Upper lobe of right lung (tissue), 1 donor: ENCODE measurements at places on chromosomes 4 and X.

GRCh38 chrX:39283239-39283638, 482.0 kb downstream of the MID1IP1 start:
- DNase-seq: no peak

DNA sequence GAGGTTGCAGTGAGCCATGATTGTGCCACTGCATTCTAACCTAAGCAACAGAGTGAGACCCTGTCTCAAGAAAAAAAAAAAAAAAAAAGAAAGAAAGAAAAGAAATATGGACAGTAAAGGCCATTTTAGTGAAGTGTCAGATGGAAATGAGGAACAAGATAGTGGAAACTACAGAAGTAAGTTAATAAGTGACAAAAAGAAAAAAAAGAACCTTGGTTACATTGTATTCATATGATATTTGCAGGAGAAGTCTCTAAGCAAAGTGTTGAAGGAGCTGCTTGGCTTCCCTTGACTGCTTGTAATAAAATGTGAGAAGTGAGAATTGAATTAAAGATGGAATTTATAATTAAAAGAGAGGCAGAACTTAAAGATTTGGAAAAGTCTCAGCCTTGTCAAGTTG, 73.2 kb downstream of the HOPX start:
- DNase-seq: no peak

GRCh38 chr4:63620271-63620670, 789.0 kb downstream of the TECRL start:
- DNase-seq: no peak

DNA sequence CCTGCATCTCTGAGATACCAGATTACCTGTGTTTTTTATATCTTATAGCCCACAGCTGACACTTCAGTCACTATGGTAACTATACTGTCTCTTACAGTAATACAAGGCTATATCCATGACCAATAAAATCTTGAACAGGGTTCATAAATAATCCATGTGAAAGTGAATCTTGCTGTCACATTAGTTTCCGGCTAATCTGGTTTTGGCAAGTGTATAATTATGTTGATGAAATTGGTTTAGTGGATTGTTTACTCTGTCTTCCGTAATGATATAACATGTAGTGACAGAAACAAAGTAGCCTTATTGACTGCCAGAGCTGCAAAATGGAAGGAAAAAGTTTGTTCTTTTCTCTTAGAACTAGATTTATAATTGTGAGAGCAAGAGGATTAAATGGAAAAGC, 686.6 kb upstream of the PABPC4L start:
- no peak for DNase-seq

DNA sequence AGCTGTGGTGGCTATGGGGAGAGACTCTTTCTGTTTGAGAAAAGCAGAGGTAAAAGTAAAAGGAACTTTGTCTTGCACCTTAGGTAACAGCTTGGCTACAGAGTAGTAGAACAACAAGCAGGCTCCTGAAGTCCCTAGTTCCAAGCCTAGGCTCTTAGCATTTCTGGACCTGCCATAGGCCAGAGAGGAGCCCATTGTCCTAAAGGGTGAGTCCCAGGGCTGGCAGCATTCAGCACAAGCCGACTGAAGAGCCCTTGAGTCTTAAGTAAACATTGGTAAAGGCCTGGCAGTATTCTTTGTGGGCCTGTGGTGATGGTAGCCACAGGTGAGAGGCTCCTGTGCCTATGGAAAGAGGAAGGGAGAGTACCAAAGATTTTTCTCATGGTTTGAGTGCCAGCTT, 38.2 kb downstream of the CSN3 start:
- no peak for DNase-seq

DNA sequence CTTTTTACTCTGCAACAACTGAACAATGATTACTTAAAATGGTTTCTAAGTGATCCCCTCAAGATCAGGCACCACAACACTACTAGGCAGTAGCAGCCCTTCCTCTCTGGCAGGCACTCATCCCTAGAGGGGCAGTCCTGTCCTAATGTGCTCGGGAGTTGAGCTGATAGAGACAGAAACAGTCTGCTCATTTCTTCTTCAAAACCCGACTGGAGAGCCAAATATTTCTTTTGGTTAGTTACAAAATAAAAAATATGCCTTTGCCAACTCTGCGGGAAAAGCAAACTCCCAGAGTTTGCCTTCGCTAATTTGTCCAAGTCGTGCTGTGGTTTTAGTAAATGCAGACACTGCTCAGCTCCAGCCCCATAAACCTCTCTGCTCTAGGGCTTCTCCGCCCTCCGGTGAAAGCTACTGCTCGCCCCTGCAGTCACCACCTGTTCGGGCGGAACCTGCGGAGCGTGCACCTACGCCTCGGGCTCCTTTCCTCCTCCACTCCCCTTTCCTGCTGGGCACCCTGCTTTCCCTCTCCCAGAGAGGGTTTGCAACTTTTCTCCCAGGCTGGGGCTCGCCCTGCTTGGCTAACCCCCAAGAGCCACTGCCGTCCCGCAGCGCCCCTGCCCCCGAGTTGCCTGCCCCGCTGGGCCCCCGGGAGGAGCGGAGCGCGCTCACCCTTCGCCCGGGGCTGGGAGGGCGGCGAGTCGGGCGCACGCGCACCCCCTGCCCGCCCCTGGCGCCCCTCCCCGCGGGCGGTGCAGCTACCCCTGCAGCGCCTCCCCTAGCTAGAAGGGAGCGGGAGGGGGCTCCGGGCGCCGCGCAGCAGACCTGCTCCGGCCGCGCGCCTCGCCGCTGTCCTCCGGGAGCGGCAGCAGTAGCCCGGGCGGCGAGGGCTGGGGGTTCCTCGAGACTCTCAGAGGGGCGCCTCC, at the start of gene NPNT:
NPNT (plus strand) TSS at position 812 of the 923 bp plus-strand sequence. CDS start 182 bp downstream, outside the sequence.
- peak; percentile 87 for DNase-seq

- DNase-seq: no peak
Observed at GRCh38 chrX:151970027-151970426, 4.4 kb downstream of the GABRE start.

DNA sequence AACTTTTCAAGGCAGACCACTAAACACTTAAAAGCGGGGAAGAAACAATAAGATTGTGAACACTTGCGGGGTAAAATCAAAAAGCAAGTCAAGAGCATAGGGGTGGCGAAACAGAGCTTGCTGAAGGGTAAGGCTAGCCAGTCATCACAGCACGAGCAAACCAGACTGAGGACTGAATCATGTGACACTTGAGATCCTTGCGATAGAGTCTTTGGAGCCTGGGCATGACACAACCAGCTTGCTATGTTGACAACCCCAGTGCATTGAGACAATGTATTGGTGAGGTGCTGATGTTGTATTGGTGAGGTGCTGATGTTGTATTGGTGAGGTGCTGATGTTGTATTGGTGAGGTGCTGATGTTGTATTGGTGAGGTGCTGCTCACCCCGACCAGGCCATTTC, 72.3 kb downstream of the SLIT2 start:
- DNase-seq: no peak

DNA sequence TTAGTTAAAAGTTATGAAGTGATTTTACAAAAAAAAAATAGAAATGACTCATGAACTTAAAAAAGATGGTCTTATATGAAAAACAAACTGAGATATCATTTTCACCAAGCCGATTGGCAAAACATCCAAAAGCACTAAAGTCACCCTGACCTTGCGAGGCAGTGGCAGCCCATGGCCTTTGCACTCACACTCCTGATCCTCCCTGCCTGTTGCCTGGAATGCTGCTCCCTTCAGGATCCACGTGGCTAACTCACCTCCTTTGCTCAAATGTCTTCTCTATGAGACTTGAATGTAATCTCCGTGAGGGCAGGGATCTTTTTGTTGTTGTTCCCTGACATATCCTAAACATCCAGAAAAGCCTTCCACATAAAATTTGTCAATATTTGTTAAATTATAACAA, 106.4 kb downstream of the RAPGEF2 start:
- DNase-seq: no peak

DNA sequence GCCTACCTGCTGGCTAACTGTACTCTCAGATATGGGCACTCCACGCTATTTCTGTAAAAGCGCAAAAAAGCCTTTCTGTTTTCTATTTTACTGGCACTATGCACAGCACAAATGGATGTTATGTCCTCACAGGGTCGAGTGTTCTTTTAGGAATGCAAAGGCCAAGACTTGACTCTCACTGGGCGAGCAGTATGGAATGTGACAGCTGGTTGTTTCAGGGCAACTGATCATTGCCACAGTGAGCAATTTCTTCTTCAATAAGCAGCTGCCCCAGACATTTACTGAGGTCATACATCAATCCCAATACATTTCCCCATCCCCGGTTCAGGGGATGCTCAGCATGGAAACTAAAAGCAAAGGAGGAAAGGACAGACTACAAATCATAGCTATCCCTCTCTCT, 58.2 kb downstream of the PDE5A start:
- no peak for DNase-seq

DNA sequence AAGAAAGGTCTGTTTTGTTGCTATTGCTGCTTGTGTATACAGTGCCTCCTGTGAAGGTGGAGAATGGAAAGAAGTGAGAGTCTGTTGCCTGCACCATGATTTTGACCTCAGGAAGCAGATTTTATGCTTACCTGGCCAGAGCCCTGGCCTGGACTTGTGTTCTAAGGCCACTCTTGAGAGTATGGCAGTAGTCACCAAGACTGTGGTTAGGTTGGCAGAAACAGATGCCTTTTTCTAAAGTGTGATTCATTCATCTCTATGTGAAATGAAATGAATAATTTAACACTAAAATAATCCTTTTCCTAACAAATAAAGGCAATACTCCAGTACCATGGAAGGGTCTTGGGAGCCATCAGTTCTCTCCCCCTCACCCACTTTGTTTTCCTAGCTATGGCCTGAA, 161.8 kb downstream of the DCLK2 start:
- no peak for DNase-seq

DNA sequence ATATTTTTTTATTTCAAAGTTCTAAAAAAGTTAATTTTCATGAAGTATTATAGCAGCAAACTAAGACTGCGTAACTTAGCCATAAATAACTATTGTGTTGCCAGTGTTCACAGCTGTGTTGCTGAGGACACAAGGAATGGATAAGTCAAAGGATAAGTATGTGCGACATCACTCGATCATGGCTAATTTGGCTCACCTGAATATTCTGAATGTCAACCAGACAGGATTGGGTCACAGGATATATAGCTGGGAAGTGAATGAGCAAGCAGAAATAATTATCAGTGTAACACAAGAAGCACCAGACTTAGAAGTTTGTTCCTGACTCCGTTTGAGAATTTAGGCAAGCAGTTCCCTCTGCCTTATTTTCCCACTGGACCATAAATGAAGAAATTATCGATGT, 33.9 kb downstream of the PRDM8 start:
- DNase-seq: no peak

DNA sequence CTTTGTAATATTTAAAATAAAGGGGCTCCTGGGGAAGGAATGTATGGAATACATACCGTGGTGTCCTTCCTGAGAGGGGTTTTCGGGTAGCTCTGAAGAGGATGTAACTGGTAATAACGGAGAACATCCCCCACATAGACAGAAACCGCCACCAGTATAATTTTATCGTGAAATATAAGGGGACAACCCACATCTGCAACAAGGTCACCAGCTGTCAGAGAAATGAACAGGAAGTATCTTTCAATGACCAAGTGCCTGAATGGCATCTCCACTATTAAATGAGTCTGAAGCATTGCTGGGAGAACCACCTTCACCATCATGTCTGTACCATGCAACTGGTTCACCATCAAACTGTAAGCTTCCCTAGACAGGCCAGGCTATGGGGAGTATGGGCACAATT, 31.7 kb downstream of the RNF175 start:
- no peak for DNase-seq

- DNase-seq: peak; percentile 86
Observed at GRCh38 chr4:7434766-7435150, at the start of gene PSAPL1. Gene PSAPL1, minus strand, starts transcription at chr4:7434930. Its CDS starts 51 bp downstream, at chr4:7434879.

- peak; percentile 60 for DNase-seq
Observed at GRCh38 chrX:140766024-140766611, 56.6 kb downstream of the LINC00632 start.

GRCh38 chrX:99469439-99469838, 940.6 kb downstream of the PCDH19 start:
- no peak for DNase-seq

DNA sequence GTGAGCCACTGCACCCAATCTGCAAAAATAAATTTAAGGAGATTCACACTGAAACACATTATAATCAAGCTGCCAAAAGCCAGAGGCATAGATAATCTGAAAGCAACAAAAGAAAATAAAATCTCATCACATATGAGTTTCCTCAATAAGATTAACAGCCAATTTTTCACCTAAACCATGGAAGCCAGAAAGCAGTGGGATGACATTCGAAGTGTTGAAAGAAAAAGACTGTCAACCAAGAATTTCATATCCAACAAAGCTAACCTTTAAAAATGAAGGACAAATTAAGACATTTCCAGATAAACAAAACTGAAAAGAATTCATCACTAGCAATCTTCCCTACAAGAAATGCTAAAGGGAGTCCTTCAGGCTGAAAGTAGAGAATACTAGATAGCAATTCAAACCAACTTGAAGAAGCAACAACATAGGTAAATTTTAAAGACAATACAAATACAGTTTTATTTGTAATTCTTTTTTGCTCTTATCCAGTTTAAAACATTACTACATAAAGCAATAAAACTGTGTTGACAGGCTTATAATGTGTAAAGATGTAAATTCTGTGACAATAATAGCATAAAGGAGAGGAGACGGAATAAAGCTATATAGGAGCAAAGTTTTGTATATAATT, 23.1 kb upstream of the KLHL8 start:
- DNase-seq: no peak

DNA sequence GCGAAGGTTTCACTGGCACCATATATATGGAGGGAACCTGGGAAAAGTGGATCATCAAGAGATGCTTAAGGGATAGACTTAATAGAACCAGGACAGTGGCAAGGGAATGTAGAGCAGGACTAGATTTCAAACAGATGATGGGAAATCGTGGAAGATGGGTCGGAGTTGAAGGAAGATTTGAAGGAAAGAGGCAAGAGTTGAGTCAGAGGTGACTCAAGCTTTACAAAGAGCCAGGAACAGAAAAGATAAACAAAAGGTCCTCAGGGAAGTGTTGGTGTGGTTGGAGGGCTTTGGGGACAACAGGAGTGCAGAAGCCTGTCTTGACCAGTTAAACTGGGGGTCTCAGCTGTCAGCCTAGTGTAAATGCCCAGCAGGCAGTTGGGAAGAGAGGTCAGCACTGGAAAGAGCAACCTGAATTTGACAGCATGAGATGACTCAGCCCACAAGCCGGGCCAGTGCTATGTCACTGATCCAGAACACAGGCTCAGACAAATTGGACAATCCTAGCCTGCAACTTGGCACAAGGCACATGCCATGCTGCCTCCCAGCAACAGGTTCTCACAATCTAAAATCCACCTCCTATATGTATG, 230.5 kb downstream of the IDS start:
- DNase-seq: no peak

- DNase-seq: no peak
Observed at GRCh38 chr4:40838742-40839141, 89.0 kb downstream of the NSUN7 start.

DNA sequence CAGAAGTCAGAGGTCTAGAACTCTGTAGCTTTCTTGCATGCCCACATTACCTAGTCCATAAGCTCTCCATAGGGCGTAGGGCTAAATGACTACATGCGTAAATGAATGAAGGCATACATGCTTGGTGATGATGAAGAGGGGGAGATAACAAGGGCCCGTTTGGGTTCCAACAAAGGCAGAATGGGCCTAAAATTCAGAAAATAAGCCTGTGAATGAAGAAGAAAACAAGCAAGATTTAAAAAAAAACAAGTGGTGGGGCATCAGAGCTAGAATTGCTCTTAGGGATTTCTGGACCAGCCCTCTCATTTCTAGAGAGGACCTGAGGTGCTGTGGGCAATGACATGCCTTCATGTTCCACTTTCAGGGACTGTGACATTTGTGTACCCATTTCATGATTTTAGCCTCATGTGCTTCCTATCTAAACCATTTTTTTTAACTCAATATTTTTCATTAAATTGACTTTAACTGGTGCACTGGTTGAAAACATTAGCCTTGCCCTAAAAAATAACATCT, 12.1 kb downstream of the GPRIN3 start:
- no peak for DNase-seq
